Spleen (tissue), 13 donors: ENCODE measurements at places on chromosomes 5 and 9. TPM values are rescaled to one million over a fixed set of nuclear protein-coding genes. Genes with fewer than 3 reads are reported as not detected.

The ZNF79 gene
- polyA plus RNA-seq, result 4.1 TPM

The RASEF gene
- polyA plus RNA-seq, result 0.11 TPM

The IFNA13 gene
- not detected for polyA plus RNA-seq

The DMGDH gene
- 0.13 TPM for polyA plus RNA-seq

The SPATA9 gene
- 2.8 TPM for polyA plus RNA-seq

The LCP2 gene
- polyA plus RNA-seq, result 29.3 TPM

The PPIC gene
- 7.1 TPM for polyA plus RNA-seq

The MRPS27 gene
- 27.9 TPM for polyA plus RNA-seq

The PCDHB6 gene
- polyA plus RNA-seq, result 0.02 TPM

GRCh38 chr9:74662674-74663073, 165.5 kb downstream of the RORB start:
- DNase-seq, result no peak

DNA sequence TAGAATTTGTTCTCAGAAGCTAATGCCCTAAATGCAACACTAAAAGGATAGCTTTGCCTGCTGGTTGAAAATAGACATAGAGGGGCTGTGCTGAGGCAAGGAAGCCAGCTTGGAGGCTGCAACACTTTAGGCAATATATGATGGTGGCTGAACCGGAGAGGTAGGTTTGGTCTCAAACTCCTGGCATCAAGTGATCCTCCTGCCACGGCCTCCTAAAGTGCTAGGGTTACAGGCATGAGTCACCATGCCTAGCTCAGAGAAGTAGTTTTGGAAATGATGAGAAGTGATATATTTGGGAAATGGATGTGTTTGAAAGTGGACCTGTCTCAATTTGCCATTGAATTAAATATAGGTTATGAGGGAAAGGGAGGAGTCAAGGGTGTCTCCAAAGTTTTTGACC, 10.0 kb downstream of the DUSP1 start:
- peak; percentile 10 for DNase-seq

DNA sequence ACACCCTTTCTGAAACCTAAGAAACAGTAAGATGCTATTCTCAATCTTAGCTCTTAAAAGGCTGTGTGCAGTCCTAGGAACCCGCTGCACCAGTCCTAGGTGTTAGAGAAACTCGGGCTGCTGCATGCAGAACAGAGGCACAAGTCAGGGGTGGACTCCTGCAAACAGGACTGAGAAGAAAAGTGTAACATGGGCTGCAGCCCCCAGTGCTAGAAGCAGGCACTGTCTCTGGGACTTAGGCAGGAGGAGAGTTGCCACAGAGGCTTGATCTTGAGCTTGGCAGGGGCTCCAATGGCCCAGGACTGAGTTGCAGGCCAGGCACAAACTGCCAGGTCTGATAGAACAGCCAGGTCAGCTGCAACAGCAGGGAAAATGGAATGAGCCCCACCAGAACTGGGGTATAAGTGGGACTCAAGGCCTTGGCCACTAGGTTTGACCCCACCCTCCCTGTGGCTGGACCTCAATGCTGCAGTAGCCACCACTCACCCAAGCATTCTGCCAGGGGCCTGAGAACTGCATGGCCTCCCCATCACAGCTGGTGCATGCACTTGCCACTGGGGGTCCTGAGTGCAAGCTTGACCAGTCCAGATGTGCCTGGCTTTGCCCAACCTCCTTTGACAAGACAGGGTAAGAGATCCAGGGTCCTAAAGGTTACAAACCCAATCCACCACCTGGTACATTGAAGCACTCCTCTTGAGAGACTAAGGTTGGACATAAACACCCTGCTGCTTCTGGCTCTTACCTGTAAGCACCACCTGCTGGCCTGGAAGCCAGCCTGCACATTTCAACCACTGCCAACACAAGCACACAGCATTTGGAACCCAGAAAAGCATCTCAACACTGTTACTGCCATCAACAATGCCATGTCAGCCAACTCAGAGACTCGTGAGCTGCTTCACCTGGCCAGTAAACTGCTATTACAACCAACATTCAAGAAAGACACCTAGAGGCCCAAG, 103.3 kb downstream of the FBXL17 start:
- peak; percentile 56 for DNase-seq

DNA sequence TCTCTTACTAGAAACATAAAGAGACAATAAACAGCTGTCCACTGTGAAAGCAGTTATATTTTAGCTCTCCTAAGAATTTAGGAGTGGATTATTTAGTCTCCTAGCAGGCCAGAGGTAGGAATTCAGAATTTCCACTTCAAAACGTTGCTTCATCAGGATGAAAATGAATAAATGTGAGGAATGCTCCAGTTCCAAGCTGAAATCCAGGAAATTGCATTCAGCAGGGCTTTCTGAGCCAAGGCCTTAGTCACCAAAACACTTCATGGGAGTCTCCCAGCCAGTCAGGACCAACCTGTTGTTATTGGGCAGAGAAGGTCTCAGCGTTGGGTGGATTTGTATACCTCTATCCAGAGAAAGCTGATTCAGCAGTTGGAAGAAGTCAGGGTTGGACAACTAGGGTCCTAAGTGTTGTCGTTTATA, 1040.3 kb downstream of the TLE1 start:
- no peak for DNase-seq

- DNase-seq, result no peak
These were observed 8.0 kb upstream of the ZNF366 start for GRCh38 chr5:72515211-72515610.

DNA sequence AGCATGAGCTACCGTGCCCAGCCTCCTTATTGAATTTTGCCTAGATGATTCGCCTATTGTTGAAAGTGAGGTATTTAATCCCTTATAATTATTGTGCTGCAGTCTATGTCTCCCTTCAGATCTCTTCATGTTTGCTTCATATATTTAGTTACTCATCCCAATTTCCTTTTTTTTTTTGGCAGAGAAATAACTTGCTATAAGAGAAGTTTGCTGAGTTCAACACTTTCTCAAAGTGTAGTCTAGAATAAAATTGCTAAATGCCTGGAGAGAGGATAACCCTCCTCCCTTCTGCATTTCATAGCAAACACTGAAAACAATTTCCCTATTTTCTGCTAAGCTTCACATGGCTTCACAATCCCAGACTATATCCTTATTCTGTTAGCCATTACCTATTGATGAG, 136.6 kb upstream of the CD180 start:
- DNase-seq, result no peak

- no peak for DNase-seq
These were observed 3.7 kb downstream of the PCDHGA12 start for GRCh38 chr5:141434006-141434405.

- no peak for DNase-seq
These were observed 9.1 kb downstream of the UBAC1 start for GRCh38 chr9:135951889-135952663.

DNA sequence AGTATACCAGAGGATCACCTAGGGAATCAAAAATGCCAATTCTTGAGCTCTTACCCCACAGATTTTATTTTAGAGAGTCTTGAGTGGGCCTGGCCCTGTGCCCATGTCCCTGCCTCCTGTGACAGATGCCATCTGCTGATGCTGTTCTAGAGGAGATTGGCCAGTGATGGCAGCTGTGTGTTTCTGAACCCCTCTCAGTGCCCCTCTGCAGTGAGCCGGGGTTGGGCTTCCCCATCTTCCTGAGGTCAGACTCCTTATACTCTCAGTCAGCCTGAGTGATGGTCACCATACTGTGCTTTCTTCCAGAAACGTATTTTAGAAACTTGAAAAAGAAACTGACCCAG, 6.1 kb downstream of the PTCD2 start:
- DNase-seq, result no peak

DNA sequence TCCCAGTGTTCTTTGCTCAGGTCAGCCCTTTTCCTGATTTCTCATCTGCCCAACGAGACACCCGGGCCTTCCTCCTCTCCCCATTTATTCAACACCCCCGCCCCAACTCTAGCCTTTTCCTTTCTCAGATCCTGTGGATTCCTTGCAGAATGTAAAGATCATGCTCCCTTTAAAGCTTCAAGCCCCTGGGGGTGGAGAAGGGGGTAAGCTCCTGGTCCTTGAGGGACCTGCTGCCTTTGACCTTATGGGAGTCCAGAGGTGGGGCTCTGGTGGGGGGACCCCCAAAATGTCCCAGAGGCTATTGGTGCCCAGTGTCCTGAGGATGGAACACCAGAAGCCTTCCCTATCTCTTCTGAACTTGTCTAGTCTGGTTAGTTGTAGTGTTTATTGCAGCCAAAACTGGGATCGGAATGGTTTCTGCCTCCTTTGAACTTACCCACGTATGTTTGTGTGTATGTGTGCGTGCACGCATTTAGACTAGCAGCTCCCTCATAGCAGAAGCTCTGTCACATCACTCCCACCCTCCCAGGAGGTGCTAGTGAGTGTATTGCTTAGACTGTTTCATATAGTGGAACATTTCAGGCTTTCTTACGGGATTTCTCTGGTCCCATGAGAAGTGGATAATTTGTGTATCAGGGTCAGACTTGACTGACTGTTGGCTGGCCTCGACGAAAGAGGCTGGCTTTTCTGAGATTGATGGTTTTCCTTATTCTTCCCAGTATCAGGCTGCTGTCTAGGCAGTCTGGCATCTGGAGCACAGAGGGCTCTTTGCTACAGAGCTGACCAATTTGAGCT, 1.1 kb downstream of the GALNT10 start:
- DNase-seq, result no peak

- DNase-seq, result no peak
These were observed 19.2 kb upstream of the NDST1 start for GRCh38 chr5:150488519-150489359.

DNA sequence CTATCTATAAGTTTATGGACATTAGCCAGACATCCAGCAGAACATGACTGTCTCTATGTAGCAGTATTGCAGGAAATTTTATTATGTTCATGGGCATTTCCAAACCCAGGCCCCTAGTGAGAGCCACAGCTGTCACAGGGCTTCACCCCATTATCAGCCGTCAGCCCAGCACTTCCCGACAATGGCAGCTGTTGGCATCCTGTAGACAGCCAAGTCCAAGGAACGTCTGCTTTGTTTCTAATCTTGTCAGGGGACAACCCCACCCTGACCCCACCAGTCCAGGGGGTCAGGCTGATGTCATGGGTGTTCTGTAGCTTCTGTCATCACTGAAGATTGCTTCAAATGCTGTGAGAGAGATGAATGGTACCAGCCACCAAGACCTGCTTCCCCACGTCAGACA, 565.3 kb upstream of the BRINP1 start:
- DNase-seq, result no peak

- no peak for DNase-seq
These were observed 45.2 kb downstream of the TLE4 start for GRCh38 chr9:79616971-79617370.

DNA sequence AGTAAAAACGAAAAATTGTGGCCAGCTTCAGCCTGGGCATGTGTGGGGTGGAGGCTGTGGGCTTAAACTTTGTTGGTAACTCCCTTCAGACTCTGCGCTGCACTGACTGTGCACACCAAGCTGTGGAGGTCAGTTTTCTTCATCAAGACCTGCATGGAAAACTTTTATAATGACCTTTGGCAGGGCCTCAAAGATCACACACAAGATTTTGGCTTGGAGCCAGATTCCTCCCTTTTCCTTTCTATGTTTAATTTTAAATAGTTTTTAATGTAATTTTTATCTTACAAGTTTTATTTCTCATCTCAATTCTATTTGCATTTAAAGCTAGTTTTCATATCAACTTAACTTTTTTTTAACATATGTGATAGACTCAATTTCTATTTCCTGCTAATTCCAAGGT, 1211.1 kb upstream of the CDH18 start:
- DNase-seq, result no peak

- no peak for DNase-seq
These were observed 483.0 kb downstream of the EBF1 start for GRCh38 chr5:158616707-158617106.

DNA sequence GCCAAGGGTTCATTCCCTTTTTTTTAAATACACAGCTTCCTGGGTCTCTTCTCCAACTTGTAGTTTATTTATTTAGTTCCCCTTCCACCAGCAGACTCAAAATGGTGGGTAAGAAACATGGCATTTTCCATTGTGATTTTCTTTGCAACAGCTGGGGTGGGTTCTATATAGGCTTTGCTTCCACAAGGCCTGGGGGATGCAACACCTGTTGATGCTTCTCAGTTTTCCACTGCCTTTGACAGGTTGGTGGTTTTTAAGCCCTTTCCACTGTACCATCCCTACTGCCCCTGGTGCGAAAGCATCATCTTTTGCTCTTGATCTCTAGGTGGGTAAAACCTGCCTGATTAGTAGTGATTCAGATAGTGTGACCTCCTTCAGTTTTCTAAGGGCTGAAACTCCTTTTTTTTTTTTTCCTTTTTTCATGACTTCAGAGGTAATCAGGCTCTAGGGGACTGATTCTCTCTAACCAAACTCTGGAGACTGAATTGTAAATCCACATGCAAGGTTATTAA, 8.5 kb downstream of the KDM3B start:
- DNase-seq, result no peak

DNA sequence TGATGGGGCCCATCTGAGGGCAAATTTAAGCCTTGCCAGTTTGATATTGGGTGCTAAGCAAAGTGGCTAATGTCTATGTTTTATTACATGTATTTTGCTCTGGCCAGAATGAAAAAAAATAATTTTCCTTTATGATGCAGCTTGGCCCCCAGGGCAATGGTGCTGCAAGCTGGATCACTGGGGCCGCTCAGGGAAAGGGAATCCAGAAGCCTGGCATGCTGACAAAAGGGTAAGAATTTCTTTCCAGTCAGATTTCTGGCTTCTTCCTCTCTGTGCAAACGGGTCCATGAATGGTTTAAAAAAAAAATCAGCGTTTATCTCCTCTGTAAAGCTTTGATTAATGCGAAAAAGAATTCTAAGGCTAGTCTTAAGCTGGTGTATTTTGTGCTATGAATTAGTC, 138.4 kb downstream of the MAPKAP1 start:
- DNase-seq, result no peak

GRCh38 chr5:150780816-150781221, 2.3 kb downstream of the SMIM3 start:
- DNase-seq, result no peak

- DNase-seq, result no peak
These were observed 113.8 kb downstream of the RAPGEF6 start for GRCh38 chr5:131521252-131521651.

DNA sequence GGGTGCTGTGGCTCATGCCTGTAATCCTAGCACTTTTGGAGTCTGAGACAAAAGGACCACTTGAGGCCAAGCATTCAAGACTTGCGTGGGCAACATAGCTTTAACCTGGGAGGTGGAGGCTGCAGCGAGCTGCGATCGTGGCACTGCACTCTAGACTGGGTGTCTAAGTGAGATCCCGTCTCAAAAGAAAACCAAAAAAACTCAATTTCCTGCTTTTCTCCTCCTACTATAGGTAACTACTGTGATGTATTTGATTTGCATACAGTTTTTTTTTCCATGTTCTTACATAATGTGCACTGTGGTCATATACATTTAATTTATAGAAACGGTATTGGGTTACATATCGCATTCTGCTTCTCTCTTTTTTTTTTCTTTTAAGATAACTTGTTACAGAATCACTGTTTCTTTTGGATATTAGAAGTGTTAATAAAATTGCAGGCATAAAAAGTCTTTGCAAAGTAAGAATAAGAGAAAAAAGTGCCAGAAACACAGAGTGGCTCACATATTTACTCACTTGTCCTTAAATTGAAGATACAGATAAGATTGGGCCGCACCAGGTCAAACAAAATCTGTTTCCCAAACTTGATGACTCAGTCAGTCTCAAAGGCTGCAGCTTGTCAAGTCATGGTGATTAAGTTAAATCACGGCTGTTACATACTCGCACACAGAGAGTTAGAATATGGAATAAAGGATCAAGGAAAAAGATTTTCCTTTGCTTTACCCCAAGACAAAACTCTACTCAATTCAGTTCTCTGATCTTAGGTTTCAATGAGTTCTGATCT, 2.0 kb upstream of the PTGR1 start:
- DNase-seq, result no peak

- no peak for DNase-seq
These were observed 118.6 kb upstream of the IRX4 start for GRCh38 chr5:2001300-2001699.
